ENCODE measurements at places on chromosomes 6 and 20.

- no peak for DNase-seq
Measured at GRCh38 chr6:65745614-65746013, 38.6 kb upstream of the EYS start.

GRCh38 chr6:134684423-134684795, 265.5 kb downstream of the ALDH8A1 start:
- DNase-seq, result no peak

DNA sequence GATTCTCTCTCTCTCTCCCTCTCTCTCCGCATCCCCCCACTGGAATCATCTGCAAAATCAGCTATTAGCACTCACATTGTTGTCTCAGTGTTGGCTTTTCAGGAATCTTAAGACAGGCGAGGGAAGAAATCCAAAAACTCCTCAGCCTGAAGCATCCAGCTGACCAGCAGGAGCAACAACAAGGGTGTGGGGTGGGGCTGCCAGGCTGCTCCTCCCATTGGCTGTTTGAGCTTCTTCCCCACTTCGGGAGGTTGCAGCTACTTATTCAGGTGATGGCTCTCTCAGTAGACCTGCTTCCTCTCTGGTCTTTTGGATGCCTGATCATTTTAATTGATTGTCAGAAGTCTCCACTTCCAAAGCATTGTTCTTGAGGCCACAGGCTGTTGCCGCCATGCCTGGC, 24.1 kb upstream of the SLC32A1 start:
- no peak for DNase-seq

DNA sequence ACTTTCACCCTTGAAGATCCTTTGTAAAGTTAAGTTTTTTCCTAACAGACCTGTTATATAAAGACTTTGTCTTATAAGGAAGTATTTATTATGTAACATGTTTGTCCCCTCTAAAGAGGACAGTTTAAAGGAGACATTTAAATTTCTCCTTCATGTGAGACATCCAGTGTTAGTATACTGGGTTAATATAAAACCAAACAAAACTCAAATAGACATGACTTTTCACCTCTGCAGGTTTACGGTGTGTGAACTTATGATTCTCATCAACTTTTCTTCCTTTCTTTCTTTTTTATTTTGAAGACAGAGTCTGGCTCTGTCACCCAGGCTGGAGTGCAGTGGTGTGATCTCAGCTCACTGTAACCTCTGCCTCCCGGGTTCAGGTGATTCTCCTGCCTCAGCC, 17.4 kb upstream of the MPC1 start:
- no peak for DNase-seq

- DNase-seq, result no peak
Measured at GRCh38 chr6:68760941-68761676, 126.0 kb downstream of the ADGRB3 start.

All from gastrocnemius medialis (tissue), 4 donors.